ENCODE measurements at places on chromosomes 3 and 15.

GRCh38 chr3:54950391-54951003, 22.6 kb upstream of the LRTM1 start:
- H3K36me3 ChIP-seq = no peaks in the 10 kb centered on the region
- no peaks in the 10 kb centered on the region for H3K4me1 ChIP-seq
- H3K27ac ChIP-seq = no peak overlapping the region
- no peak overlapping the region for H3K4me3 ChIP-seq

DNA sequence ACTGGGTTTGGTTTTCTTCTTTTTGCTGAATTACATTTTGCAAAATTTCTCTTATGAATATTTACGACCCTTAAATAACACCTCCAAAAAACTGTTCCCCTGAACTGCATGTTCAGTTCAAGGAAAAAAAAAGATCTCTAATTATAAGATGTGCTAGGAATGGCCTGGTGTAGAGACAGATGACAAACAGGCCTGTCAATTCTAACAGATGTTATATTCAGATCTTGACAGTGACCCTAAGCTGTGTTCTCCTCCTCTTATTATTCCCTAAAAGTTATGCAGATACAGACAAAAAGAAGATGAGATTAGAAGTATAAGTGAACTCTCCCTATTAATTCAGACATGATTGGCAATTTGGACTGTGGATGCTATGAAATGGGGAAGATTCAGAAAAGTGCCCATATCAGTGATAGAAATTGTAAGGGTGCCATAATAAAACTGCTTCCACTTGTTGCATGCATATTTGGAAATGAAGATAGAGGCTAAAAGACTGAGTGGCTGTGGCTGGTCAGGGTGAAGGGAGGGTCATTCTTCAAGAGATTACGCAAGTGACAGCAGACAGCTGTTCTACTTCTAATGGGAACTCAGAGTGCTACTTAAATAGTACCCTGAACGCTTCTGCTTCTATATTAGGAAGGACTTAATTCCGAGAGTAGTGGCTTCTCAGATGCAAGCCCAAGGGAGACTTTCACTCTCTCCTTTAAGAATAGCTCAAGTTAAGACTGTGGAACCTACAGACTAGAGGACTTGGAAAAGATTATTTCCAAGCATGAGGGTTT, 75.5 kb downstream of the ADAMTS9 start:
- H3K36me3 ChIP-seq = no peaks in the 10 kb centered on the region
- peak; percentile 96 for ATAC-seq
- peak overlapping the region; percentile 87 for H3K27ac ChIP-seq

GRCh38 chr3:171028025-171028778, 1.7 kb upstream of the SLC2A2 start:
- peaks cover 6% of the 10 kb centered on the region for H3K27me3 ChIP-seq
- H3K4me3 ChIP-seq = peak overlapping the region; percentile 22
- ATAC-seq = peak; percentile 59
- peaks cover 8% of the 10 kb centered on the region for H3K4me1 ChIP-seq
- H3K27ac ChIP-seq = no peak overlapping the region
- H3K36me3 ChIP-seq = no peaks in the 10 kb centered on the region

- H3K4me1 ChIP-seq = no peaks in the 10 kb centered on the region
- no peaks in the 10 kb centered on the region for H3K36me3 ChIP-seq
- H3K27me3 ChIP-seq = no peaks in the 10 kb centered on the region
- no peak for ATAC-seq
- no peak overlapping the region for H3K4me3 ChIP-seq
Measured at GRCh38 chr3:9064251-9064650, 101.0 kb upstream of the RAD18 start.

DNA sequence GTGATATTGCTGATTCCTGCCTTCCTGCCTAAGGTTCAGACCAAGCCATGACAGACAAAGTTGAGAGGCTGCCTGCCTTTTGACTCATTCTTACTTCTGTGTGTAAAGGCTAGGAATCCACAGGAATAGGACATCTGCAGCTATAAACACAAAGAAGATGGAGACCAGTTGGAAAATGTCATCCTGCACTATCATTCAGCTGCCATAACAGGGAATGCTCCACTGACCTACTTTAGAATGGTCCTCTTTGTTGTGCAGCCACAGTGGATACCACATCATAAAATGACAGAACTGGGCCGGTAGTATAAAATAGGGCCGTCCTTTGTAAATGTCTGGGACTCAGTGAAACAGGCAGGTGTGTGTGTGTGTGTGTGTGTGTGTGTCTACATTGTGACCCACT, 75.1 kb downstream of the STAC start:
- no peak overlapping the region for H3K4me3 ChIP-seq
- no peaks in the 10 kb centered on the region for H3K4me1 ChIP-seq
- H3K27ac ChIP-seq = no peak overlapping the region
- H3K27me3 ChIP-seq = no peaks in the 10 kb centered on the region
- H3K36me3 ChIP-seq = no peaks in the 10 kb centered on the region
